CD4-positive, CD25-positive, alpha-beta regulatory T cell (primary cell): ENCODE measurements at places on chromosomes 3 and 15. TPM values are rescaled to one million over a fixed set of nuclear protein-coding genes. Genes with fewer than 3 reads are reported as not detected.

The TEX55 gene
- polyA plus RNA-seq: not detected

The GATM gene
- 0.86 TPM for polyA plus RNA-seq

The ALDH1L1 gene
- polyA plus RNA-seq: not detected

The CCR9 gene
- polyA plus RNA-seq: 11.3 TPM

The GATA2 gene
- not detected for polyA plus RNA-seq

GRCh38 chr15:33022629-33023028 is 171.9 kb downstream of the FMN1 start:
- no peak for DNase-seq

DNA sequence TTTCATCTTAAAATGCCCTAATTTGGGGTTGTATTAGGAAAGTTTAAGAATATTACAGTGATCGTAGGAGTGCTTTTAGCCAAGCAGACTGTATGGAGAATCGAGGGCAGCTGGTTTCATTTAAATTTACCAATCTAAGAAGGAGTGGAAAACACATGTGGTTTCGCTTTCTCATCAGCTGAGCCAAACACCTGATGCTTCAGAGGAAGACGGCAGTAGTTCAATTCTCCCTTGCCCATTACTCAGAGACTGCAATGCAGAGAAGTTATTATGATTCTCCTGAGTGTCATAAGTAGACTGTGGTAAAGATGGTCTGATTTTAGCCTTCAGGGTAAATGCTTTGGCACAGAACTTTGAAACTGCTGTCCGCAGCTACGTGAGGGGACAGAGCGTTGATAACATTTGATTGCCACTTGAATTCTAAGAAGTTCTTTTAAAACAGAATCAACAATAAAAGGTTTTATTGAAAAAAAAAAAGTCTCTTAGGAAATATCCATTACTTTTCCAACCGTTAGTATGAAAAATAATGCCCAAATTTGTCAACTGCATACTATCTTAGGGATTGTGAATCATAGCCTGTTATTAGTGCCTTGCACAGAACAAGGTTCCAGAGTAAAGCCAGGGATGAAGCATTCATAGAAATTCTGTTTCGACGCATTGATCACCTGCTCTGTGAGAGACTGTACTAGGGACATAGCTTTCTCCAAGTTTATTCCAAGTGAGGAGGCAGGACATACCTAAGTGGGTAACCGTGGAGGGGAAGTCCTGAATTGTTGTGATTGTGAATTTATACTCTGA is 25.6 kb downstream of the LYSMD4 start:
- peak; percentile 24 for DNase-seq

DNA sequence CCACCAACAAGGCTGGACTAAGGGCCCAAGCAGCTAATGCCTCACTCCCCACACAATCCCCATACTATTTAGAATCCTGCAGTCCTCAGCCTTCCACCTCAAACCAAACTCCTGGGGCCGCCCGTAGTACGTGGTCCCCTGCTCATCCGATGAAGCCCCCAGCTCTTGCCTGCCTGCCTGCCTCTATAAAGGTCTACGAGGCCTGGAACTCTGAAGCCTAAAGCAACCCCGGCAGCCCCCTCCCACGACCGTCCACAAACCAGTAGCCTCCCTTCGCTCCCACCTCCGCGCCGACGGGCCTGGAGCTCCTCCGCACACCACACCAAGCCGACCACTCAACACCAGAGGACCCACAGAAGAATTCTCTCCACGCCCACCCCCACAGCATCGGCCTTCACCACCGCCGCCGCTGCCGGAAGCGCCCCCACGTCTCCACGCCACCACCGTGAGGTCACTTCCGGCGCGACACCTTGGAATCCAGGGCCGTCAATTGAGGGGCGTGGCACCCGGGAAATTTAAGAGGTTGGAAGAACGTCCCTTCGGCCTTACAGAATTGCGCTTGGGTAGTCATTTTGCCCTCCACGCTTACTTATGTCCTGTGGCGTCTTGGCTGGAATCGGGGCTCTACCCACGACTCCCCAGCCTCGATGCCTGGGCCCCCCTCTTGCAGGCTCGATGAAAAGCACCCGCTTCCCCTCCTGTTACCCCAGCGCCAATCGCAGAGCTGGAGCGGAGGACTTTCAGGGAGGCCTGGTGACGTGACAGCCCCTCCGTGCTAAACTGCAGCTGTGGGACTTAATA is at the start of gene EDC3:
Gene EDC3 (minus strand): TSS at position 428 of the 801 bp plus-strand sequence. CDS start 20,900 bp downstream, outside the sequence.
- peak; percentile 84 for DNase-seq
